H7 (cell line): ENCODE measurements at places on chromosomes 12 and 14. TPM values are rescaled to one million over a fixed set of nuclear protein-coding genes. Genes with fewer than 3 reads are reported as not detected.

The C3AR1 gene
- total RNA-seq: not detected in 2 replicates

The ZFYVE21 gene
- total RNA-seq: 52.8 and 60.9 TPM in 2 replicates

The TAS2R20 gene
- 0.26 and 0.38 TPM in 2 replicates for total RNA-seq

The RNF41 gene
- total RNA-seq: 96.2 and 98.4 TPM in 2 replicates

The ACTN1 gene
- total RNA-seq: 161 and 169 TPM in 2 replicates

The SLC25A47 gene
- total RNA-seq: 0.07 and 0.18 TPM in 2 replicates

The CABP1 gene
- 4.4 and 6.0 TPM in 2 replicates for total RNA-seq

The INHBC gene
- total RNA-seq: not detected in 2 replicates

The DAO gene
- not detected in 2 replicates for total RNA-seq

The GLIPR1 gene
- 0.21 and 0.52 TPM in 2 replicates for total RNA-seq

The CRY1 gene
- total RNA-seq: 44.0 and 44.9 TPM in 2 replicates

GRCh38 chr12:25025260-25025659 lies 76.4 kb upstream of the BCAT1 start:
- DNase-seq: no peak

- DNase-seq: peak; percentile 67
Measured at GRCh38 chr12:51262758-51263177, 7.4 kb downstream of the SMAGP start.

DNA sequence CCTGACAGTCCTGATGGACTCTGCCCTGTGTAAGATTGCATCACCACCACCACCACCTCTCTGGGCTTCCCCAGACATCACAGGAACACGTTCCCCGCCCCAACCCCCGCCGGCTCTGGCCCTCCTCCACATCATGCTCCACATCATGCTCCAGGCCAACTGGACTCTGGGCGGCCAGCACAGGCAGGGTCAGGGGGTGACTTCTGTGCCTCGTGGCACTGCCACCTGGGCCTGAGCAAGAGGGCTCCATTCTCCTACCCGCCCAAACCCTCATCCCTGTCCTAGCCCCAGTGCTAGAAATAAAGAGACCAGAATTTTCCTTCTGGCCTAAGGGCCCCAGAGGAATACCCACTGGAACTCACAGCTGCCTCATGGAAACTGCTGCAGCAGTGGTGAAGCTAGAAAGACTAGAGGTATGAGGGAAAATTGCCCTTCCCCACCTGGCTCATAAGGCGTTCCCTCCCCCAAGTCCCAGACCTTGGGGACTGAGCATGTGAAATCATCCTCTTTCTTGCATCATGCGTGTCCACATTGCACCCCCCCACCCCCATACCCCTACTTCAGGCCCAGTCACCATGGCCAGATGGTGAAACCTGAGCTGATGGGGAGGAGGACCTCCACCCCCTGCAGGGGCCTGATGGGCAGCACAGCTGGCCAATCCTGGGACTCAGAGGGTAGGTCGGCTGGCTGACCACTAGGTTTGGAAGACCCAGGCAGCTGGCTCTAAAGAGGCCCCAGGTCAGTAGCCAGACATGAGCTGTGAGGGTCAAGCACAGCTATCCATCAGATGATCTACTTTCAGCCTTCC lies at the start of gene INHBE:
Gene INHBE (plus strand): TSS at position 742 of the 808 bp plus-strand sequence. CDS start 230 bp downstream, outside the sequence.
- peak; percentile 92 for DNase-seq

GRCh38 chr12:27101290-27101689 lies 18.9 kb upstream of the C12orf71 start:
- DNase-seq: no peak

GRCh38 chr14:65333943-65334687 lies 78.4 kb upstream of the FUT8 start:
- DNase-seq: peak; percentile 31

DNA sequence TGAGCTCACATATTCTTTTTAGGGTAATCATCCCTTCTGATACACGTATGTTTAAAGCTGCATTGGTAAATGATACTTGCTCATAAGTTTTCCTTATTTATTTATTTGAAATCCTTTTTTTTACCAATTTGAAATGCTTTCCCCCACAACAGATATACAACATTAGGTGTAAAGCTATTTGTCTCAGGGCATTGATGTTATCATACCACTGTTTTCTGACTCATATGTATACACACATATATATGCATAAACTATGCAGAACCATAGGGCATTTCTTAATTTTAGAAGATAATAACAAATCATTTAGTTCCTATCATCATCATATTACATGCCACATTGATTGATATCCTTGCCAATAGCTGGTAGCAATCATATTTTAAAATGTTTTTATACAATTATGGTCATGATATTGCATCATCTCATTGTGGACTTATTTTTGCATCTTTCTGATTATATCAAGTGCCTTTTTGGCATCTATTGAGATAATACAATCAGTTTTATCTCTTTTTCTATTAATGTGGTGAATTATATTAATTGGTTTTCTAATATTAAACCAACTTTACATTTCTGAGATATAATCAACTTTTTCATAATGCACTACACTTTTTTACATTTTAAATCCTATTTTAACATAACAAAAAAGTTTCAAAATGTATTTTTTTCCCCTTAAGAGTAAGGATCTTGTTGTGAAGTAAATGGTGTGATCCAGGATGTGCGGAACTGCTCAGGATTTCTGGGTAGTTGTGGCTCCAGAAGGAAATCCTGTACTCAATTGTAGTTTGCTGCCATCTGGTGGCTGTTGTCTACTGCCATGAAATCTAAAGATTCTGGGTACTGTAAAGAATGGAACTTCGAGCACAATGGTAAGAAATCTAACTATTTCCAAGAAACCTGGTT lies 16.7 kb downstream of the OR9K2 start:
- peak; percentile 21 for DNase-seq

- DNase-seq: no peak
Measured at GRCh38 chr12:127607146-127607725, 659.7 kb upstream of the TMEM132C start.

GRCh38 chr12:49478949-49479664 lies 59.7 kb upstream of the KCNH3 start:
- peak; percentile 19 for DNase-seq

- no peak for DNase-seq
Measured at GRCh38 chr14:100789460-100790417, 36.2 kb upstream of the MEG3 start.

GRCh38 chr12:3752096-3752709 lies 706 bp downstream of the CRACR2A start:
- peak; percentile 31 for DNase-seq

DNA sequence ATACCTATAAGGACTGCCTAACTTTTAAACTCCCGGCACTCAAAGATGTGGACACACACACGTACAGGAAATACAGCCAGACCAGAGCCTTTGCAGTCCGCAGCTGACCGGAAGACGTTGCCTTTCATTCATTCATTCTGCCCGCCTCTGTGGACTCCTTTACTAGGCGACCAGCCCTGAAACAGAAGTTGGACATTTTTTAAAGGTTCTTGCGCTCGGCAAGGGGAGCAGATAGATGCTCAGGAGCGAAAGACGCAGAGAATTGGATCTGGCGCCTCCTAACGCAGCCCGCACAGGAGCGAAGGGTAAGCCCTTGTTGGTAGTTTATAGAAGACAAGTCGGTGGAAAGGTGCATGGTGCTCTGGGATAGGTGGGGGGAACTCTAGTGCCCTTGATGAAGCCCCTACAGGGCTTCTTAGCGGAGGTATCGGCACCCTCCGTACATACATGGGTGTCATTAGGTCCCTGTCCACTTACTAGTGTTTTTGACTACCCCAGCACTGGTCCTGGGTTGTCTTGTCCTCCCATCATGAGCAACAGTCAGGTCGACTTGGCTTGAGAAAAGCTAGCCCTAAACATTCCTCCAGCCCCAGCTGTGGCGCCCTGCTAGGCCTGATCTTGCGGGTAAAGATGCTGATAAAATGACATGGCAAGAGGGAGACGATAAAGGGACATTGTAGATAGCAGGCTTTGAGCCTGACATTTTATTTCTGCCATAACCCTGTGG lies at the start of gene KDM2B:
Gene KDM2B (minus strand): TSS at position 65 of the 727 bp plus-strand sequence. CDS start 112 bp downstream, outside the sequence.
- DNase-seq: no peak

- DNase-seq: no peak
Measured at GRCh38 chr12:11763760-11764520, 114.5 kb downstream of the ETV6 start.

- DNase-seq: no peak
Measured at GRCh38 chr12:49887091-49887490, 16.6 kb downstream of the FAIM2 start.

GRCh38 chr12:29695026-29695425 lies 88.7 kb downstream of the TMTC1 start:
- DNase-seq: no peak

DNA sequence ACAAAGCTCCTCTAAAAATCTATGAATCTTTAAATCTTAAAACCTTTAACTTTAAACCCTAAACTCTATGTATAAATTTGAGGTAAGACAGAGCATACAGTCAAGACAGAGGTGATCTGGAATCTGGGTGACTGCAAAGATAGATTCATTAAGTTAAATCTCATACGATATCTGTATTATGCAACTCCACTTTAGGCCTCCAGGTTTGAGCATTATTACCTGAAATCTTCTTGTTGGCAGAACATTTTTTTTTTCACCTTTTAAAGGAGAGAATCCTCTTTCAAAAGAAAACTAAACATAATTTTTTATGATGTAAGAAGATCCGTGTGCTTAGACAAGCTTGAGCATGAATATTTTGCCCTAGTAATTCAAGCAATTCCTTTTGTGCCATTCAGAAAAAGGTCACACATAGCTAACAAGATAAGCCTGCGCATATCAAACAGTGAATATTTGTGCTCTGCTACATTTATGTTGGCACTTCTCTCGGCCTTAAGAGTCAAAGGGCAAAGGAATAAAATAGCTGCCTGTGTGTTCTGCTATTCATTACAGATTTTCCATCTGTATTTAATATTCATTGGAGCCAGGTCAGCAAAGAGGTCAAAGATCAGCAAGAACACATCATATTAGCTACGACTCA lies 163.3 kb downstream of the TMTC3 start:
- no peak for DNase-seq

DNA sequence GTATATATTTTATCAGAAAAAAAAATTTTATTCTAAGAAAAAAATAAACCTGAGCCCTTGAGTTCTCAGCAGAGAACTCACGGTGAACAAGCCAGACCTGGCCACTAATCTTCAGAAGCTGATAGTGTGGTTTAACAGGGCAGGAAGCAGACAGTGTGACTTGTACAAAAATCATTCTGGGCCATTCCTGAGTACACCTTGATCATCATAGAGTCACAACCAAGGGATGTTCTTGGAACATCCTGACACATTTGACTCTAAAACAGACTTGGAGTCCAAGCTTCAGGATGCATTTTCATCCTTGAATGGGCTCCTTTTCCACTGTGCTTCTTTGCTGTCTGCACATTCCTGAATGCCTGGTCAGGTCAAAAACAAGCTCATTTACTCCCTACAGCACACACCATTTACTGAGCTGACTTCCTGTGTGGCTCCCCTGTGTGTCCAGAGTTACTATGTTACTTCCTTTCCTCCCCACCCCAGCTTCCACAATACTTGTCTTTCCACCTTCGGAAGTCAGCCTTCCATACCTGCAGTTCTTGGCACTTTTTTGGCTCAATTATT lies 112.0 kb downstream of the ANO6 start:
- DNase-seq: no peak

DNA sequence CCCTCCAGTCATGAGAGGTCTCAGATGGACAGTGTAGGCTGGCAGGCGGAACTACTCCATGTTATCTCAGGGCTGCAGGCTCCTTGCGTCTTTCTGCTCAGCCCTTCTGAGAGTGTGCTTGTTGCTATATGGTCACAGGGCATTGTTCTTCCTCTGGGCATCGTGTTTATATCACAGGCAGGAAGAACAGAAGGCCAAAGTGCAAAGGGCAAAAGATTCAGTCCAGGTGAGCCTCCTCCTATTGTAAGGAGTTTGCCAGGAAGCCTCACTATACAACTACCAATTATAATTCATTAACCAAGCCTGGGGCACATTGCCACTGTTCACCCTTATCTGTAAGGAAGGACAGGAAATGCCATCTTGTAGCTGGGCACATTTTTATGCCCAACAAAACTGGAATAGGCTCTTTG lies 195.5 kb upstream of the KITLG start:
- no peak for DNase-seq

- DNase-seq: no peak
Measured at GRCh38 chr14:20195911-20196310, 5.2 kb downstream of the OR11G2 start.

GRCh38 chr14:104353921-104354701 lies 215.7 kb downstream of the KIF26A start:
- DNase-seq: peak; percentile 63

DNA sequence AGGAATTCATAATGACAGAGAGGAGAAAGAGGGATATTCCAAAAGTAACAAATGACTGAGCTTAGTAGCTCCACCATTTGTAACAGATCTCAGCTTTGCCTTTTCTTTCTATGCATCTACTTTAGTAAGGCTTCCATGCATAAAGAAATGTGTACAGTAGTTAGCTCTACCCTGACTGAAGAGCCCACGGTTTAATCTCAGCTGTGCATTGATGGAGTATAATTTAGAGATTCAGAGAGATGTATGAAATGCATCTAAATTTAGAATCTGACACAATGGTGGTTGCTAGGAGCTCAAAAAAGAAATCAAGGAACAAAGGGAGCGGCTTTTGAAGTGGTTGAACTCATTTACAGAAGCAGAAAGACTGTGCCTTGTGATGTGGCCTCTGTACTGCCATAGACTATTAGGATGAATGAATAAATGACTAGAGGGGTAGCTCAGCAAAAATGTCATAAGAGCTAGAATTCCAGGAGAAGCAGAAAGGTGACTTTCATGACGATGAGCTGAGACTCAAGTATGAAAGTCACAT lies 838.6 kb downstream of the RPS29 start:
- no peak for DNase-seq

DNA sequence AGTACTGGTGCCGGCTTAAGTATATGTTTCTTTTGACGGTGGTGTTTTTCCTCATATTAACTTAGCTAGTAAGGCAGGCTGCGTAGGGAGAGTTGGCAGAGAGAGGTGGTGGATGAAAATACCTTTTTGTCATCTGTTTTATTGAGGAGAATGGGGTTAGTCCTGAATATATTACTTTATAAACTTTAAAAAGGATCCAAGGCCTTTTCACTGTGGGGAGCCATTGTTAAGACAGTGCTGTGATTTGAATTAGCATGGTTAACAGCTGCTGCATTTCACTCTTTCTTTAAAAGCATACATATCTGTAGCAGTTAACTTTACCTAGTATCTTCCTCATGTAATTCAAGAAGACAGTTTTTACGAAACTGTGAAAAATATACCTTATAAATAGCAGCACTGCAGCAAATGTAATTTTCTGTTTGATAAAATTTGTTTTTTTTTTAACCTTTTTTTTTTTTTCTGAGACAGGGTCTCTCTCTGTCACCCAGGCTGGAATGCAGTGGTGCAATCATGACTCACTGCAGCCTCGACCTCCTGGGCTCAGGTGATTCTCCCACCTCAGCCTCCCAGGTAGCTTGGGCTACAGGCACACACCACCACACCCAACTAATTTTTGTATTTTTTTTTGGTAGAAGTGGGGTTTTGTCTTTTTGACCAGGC lies 57.1 kb downstream of the AEBP2 start:
- DNase-seq: no peak

- no peak for DNase-seq
Measured at GRCh38 chr14:64806202-64806861, 73.4 kb downstream of the SPTB start.
